ENCODE measurements at places on chromosomes 16 and 17.

GRCh38 chr17:50310455-50311111 lies 35.3 kb upstream of the XYLT2 start:
- DNase-seq = no peak

- no peak for DNase-seq
Observed at GRCh38 chr17:48594538-48595277, 1.1 kb upstream of the HOXB5 start.

DNA sequence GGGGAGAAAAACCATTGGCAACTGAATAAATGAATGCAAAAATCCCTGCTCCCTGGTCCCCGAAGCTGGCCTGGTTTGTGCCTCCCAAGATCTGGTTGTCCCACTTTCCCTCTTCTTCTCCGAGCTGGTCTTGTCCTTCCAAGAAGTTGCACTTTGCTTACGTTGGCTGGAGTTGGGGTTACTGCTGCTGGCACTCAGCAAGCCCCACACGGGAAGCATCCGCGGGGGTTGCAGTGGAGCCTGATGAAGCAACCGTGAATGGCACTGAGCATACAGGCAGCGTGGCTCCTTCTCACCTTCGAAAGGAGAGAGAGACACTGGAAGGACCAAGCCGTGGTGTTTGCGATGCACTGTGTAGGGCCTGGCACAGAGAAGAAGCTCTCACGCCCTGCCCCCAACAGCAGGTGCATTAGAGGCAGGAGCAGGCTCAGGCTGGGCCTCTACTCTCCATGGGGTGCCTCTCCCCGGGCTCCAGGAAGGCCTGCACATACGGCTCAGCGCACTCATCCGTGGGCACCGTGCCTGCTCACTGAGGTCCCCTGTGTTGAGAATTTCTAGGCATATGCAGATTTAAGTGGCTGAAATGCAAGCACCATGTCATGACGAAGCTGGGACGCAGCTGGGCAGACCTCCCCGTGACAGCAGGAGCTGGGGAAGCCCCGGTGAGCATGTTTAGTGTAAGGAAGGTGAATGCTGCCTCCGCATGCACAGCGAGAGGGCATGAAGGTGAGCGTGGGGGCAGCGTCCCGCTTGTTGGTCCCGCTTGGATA lies 12.1 kb downstream of the CA5A start:
- no peak for DNase-seq

DNA sequence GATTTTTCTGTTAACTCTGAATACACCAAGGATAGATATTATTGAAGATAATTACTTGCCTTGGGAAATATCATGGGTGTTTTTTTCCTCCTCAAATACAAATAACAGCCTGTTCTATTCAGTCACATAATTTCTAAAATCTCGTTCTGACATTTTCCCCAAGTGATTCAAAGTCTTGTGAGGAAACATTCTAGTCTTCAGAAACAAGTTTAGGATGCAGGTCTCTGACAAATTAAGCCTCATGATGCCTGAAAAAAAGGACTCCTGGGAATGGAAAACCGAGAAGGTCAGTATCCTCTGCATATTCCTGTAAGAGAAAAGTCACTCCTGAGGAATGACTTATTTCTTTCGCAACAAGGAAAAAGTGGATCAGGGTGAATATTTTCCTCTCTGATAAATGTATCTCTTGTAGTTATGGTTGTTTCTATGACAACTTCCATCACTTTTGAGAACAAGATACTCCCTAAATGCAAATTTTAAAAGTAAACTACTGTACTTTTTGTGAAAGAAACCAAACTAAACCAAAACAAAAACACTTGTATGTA lies 384.6 kb downstream of the CNTNAP4 start:
- DNase-seq = no peak

DNA sequence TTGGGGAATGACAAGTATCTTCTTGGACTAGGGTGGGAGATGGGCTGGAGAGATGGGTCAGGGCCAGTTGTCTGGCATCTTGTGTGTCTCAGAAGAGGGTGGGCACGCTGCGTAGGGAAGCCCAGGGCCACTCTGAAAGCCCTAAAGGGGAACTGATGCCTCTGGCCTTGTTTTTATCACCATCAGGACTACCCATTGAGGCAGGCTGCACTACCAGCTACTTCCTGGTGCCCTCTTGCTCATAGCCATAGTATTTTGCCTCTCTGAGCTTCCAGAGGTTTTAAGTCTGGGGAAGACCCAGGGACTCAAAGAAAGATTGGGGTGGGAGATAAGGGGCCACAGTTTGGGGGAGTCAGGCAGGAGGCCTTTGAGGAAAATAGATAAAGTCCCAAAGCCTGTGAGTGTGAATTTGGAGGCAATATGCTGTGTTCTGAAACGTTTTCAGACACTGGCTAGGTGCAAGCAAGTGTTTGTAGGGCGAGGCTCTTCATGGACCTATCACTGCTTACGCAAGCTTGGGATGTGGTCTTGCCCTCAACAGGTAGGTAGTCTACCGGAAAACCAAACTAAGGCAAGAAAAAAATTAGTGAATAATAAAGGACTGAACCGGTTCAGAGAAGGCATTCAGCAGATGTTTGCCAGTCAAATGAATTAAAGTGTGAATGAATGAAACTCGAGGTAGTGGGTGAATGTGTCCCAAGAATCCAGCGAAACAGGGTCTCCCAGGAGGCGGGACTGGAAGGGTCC lies 688 bp upstream of the ITGB3 start:
- DNase-seq = no peak

DNA sequence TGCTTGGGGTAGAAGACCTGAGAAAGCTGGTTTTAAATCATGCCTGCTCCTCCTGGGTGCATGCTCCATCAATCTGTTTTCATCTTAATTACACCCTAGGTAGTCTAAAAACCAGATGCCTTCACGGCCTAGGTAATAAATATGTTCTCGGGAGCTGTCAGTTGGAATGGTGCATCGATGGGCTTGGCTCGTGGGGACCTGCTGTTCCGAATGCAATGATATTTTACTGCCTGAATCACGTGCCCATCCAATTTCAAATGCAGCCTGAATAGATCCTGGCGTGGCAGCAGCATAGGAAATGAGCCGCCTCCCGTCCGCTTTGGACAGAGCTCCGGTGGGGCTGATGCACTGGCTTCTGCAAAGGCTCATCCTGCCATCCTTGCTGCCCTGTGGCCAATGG lies 18.8 kb upstream of the FAAP100 start:
- DNase-seq = no peak

DNA sequence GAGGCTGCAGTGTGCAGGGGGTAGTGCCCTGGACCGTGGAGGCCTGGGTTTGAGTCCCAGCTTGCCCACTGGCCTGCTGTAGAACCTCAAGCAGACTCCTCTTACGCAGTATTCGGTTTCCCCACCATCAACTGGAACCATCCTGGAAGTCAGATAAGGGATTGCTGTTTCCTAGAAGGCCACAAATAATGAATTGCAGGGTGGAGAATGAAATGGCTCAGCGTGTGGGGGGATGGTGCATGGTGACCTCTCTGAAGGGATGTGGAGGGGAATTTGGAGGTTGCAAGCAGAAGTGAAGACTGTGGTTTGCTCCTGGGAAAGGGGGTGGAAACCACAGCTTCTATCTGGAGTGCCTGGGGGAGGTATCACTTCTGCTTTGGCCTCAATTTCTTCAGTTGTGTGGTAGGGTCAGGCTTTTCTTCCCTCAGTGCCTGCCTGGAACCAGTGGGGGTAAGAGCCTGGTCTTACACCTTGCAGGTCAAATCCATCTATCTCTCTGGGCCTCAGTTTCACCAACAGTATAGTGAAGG lies 1.7 kb downstream of the ADGRG5 start:
- no peak for DNase-seq

GRCh38 chr17:18859256-18859655 lies 1.3 kb downstream of the PRPSAP2 start:
- DNase-seq = no peak

- DNase-seq = no peak
Observed at GRCh38 chr16:70786020-70786755, 14.8 kb downstream of the VAC14 start.

- DNase-seq = no peak
Observed at GRCh38 chr17:75740215-75740614, 19.0 kb downstream of the ITGB4 start.

Measured in activated T-cell treated with anti-CD3 and anti-CD28 coated beads for 4 hours (primary cell).